ENCODE measurements at places on chromosomes 7 and 10.

- no peak for DNase-seq
Measured at GRCh38 chr7:121313793-121314676, 14.8 kb upstream of the WNT16 start.

DNA sequence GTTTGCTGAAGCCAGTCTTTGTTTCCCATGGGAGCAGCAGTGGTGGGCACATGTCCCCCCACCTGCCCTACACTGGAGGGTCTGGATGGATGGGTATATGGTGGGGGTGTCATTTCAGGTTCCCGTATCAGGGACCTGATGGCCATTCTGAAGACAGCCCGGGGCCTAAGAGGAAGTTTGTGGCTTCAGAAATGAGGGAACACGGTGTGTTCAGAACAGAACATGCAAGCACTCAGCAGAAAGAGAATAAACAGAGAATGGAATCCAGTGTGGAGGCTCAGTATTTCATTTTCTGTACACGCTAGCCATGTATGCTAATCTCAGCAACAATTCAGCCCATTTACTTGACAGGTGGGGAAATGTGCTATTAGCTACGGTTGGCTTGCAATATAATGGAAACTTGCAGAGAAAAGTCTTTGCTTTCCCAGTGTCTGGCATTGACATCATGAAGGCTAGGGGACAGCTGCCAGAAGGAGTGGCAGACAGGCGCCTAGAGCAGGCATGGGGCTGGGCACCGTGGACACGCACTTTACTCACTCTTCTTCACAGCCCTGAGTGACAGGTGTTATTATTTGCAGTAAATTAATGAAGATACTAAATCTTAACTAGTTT, 98.6 kb downstream of the ELMO1 start:
- DNase-seq = no peak

DNA sequence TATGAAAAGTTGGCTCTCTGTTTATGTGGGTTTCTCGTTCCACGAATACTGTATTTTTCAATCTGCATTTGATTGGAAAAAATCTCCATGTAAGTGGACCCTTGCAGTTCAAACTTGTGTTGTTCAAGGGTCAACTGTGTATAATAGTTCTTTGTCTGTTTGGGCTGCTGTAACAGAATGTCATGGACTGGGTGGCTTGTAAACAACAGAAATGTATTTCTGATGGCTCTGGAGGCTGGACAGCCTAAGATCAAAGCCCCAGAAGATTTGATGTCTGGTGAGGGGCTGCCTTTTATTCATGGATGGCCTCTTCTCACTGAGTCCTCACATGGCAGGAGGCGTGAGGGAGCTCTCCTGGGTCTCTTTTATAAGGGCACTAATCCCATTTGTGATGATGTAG, 36.2 kb downstream of the INPP5F start:
- no peak for DNase-seq

DNA sequence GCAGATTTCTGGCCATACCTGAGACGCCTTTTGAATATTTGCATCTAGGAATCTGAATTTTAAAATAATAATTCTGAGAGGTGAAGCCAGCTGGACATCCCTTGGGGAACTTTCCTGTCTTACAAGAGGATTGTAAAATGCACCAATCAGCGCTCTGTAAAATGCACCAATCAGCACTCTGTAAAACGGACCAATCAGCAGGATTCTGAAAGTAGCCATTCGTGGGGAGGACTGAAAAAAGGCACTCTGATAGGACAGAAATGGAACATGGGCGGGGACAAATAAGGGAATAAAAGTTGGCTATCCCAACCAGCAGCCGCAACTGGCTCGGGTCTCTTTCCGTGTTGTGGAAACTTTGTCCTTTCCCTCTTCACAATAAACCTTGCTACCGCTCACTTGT, 9.9 kb downstream of the PPIF start:
- no peak for DNase-seq

DNA sequence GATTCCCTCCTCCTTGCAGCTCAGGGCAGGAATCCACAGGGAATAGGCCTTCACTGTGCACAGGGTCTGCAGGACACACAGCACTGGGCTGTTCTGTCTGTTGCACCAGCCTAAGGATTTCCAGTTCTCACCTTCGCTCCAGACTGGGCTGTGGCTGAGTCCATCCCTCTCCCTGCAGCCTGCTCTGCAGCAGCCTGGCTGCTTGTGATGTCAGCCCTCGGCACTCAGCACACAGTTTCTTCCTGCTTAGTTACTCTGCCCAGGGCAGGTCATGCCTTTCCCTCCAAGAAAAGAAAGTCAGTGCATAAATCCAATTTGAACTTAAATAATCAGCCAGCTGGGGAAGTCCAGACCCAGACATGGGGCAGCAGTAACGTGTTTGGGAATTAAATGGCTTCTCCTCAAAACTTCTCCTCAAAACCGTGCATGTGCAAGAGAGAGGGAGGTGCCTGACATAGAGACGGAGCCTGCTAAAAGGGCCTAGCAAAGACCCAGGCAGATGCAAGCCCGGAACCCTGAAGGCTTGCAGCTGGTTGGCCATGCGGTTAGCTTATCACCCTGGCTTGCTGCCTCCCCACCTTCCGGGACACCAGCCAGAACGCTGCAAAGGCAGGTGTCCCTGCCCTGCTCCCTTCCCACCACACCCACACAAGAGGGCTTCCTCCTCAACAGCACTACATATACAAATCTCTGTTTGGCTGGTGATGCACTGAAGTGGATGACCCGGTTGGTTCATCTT, 10.9 kb upstream of the GDF2 start:
- peak; percentile 35 for DNase-seq

DNA sequence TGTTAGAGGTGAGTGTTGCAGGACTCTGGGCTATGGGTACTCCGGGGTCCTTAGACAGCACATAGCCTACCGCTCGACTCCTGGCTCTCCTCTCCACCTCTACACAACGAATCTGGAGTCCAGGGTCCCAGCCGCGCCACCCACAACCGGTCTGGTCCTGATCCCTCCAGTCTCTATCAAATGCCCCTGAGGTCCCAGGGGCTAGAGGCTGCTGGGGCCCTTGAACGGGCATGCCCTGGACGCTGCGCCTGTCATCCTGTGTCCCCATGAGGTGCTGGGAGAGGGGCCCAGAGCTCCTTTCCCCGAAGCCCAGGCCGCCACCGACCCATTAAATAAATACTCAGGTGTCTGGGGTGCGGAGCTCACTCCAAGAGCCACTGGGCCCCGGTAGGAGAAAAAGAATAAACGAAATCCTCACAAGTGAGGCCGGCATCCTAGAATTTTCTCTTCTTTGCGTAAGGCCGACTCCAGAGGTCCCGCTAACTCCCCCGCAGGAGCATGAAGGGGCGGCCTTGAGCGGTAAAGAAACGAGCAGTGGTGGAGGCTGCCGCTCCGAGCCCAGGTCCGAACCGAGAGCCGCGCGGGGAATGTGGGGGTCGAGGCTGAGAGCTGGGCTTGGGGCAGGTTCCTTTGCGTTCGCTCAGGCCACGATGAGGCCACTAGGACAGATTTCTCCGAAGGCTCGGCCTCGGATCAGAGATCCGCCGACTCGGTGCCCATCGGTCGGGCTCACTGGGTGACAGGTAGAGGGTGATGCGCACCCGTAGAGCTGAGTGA, 166.7 kb downstream of the NRF1 start:
- DNase-seq = no peak

GRCh38 chr7:55473932-55474331, 98.4 kb downstream of the VOPP1 start:
- DNase-seq = no peak

GRCh38 chr10:113158183-113158582, 208.1 kb downstream of the TCF7L2 start:
- no peak for DNase-seq

- DNase-seq = no peak
Measured at GRCh38 chr10:123379156-123379555, 225.0 kb downstream of the BUB3 start.

DNA sequence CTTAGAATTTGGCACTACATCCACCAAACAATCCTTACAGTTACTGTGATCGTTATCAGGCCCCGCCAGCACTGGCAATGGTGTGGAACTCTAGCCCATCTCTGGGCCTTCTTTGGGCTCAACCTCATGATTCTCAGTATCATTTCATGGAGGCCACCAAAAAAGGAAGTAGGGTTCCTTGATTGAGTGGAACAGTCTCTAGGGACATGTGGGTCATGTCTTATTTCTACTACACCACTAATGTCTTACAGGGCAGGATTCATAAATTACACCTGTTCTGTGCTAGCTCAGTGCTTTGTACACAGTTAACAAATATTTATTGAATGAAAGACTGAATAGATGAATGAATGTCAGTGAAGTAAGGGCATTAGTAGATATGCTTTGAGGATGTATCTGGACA, 53.9 kb downstream of the AP3M1 start:
- no peak for DNase-seq

- DNase-seq = no peak
Measured at GRCh38 chr7:139776486-139777132, 1.2 kb downstream of the HIPK2 start.

GRCh38 chr7:69256634-69257081, 341.6 kb upstream of the AUTS2 start:
- DNase-seq = no peak

DNA sequence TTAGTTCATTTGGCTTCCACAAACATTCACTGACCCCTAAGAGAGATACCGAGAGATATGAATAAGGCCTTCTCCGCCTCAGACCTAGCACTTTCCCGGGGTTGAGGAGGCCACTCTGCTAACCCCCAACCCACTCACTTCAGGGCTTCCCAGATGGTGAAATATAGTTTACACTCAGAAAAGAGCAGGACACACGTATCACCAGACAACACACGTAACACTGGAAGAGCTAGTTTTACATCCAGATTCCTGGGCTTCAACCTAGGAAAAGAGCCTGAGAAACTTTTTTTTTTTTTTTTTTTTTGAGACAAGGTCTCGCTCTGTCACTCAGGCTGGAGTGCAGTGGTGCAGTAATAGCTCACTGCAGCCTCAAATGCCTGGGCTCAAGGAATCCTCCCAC, 15.2 kb upstream of the DLG5 start:
- DNase-seq = no peak

DNA sequence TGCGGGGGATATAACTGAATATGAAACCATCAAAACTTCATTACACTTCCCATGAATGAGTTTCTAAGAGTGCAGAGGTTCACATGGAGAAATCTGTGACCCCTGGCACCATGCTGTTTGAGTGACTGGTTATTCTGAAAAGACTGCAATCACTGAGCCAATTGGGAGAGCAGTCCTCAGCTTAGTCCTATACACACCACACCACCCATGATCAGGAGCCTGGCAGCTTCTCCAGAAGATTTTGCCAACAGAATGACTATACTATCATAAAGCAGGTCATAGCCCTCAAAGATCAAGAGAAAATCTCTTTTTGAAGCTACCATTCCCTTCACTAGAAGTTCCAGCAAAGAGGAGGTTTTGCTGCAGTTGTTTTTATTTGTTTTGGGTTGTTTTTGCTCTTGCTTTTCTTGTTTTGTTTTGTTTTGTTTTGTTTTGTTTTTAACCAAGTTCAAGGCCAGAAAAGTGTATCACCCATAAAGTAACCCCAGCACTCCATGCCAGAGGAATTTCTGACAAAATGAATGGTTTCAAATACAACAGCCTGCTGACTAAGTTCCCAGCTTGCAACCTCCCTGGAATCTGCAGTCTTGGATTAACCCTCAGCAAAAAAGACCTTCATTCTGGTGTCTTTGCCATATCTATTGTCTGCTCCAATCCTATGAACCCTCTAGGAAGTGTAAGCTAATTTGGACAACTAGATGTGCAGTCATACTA, 19.7 kb upstream of the HGF start:
- no peak for DNase-seq

GRCh38 chr7:159083698-159084068, 61.0 kb downstream of the VIPR2 start:
- DNase-seq = no peak

GRCh38 chr10:54011117-54011516, 789.9 kb downstream of the PCDH15 start:
- no peak for DNase-seq

DNA sequence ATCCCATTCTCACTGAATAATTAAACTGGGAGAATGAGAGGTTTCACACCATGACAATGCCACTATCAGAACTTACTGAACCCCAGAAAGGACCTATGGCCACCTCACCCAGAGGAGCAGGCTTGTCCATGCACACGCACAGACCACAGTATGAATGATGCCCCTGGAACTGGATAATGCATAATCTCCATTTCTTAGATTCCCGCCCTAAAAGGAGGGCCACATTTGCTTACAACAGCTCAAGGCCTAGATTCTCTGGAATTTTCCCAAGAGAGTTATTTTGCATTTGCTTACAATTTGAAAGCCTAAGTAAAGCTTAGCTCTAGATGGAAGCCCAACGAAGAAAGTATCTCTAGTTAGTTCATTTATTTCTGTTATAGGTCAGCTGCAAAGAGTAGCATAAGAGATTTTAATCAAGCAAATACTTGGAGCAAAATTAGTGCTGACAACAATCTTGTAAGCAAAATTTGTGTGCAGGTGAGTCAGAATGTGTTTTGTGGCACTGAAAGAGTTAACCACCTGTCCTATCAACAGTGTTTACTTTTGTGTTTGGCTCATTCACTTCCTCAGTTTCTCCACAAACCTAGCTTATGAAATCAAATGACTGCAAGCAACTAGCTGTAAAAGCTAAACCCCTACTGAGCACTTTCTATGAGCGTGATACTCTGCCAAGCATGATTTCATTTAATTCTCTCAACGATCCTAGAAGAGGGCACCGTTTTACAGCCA, 32.1 kb downstream of the ELMO1 start:
- DNase-seq = no peak

DNA sequence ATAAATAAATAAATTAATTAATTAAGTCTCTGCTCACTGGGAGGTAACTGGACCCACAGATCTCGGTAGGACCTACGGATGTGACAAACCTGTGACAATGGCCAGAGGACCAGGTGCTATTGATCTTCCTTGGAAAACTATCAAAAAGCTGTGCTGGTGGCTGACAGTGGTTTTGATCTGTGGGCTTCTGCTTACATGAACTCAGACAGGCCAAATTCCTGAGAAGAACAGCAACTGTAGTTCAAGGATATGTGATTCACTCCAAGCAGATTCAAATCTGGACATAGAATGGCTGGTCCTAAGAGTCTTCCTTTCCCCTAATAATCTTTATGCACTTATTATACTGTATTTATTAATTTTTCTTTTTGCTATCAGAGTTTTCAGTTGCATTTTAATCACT, 80.0 kb downstream of the ATXN7L1 start:
- no peak for DNase-seq

DNA sequence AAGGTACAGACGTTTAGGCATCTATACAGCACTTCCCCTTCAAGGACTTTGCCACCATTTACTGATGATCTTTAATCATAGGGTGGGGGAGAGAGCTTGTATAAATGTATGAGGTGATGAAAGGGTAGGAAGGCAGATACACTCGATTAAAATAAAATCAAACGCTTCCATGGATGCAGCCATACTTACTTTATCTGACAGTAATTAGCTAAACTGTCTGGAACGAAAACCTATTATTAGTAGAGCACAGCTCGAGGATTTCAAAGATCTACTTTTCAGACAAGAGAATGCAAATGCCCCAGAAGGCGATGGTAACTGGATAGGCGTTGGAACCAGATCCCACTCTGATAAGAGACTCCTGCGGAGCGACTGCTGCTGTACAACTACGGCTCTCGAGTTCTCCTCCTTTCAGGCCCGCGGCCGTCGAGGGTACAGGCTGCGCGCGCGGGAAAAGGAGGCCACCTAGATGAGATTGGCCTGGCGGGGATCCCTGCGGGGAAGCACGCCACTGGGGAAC, 3.1 kb upstream of the NKX2-3 start:
- no peak for DNase-seq

All from activated T-helper 1 cell treated with anti-CD3 and anti-CD28 coated beads, Interleukin-2, amount 50 U/mL, for 16 hours (primary cell).